ENCODE measurements at places on chromosomes 2 and 18.

DNA sequence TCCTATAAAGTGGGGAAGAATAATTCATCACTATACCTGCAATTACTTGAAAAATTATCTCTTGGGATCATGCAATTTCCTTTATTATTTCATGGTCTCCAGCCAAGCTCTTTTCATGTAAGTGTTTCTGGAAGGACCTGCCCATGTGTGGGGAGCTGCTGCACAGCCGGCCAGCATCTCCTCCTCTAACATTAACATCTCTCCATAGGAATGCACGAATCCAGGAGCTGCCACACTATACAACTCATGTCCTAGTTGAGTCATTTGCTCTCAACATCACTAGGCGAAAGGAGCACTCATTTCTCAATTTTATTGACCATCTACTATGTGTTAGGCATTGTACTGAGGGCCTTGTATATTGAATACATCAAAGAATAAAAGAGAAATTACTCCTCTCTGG, 144.3 kb upstream of the ERBB4 start:
- DNase-seq = no peak

DNA sequence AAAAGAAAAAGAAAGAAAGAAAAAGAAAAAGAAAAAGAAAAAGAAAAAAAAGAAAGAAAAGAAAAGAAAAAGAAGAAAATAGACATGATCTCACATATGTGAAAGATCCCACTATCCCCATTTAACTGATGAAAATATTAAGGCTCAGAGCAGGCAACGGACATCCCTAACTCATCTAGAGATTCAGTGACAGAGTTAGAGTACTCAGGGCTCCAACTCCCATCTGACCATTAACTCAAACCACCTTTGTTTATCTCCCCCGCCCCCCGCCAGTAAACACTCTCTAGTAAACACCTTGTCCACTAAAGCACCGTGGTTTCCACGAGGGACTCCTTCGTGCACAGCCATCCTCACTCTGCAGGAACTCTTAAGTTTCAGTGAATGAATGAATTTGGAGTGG, 142.9 kb downstream of the TGIF1 start:
- DNase-seq = no peak

DNA sequence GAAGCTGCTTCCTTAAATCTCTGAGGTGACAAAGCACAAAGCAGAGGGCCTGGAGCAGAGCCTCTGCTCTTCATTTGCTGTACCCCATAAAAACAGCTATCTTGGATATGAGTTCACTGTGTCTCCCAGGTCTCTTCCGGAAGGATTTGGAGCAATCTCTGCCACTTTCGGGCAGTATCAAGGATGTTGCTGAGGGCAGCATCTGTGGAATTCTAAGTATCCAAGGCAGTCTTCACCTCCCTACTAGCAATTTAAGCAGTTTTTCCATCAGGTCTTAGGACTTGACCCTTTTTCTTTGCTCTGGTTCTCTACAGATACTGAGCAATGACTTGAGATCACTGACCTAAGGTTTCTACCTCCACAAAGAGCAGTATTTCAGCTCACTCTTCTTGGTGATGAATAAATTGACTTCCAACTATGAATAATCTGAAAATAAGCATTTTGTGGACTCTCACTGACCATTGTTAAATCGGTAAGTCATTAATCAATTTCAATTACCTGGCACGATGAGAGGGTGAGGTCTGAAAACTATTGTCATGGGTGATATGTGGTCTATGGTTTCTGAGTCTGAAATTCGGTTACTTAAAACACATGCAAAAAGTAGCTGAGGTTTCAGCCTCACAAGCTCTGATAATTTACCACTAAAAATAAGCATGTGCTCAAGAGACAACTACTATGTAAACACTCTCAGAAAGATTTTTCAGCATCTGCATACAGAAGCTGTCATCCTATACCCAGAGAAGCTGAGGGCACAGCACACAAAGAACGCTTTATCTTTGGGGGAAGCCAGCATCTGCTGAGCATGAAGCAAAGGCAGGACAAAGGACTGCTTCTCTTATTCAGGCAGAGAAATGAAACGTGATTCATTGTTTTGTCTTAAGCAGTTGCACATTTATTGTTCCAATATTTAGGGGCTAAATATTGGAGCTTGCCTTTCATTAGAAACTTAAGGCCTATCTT, 32.1 kb upstream of the SPATS2L start:
- no peak for DNase-seq

DNA sequence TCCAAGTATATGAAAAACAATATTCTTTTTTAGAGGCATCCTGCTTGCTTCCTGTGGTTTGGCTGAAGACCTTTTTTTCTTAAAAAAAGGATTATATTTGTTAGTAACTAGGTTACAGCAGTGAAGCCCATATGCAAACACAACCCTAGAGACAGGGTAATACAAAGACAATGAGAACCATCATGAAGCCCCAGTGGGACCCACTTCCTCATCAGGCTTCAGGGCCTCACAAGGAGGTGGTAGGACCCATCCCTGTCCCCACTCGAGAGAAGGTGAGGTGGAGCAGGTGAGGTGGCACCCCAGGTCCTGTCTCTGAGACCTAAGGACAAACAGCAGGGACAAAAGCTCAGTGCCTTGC, 80.3 kb downstream of the EDAR start:
- DNase-seq = no peak

GRCh38 chr18:9017167-9017904, 85.2 kb upstream of the NDUFV2 start:
- DNase-seq = no peak

- DNase-seq = no peak
These were observed 171.6 kb downstream of the MBD2 start for GRCh38 chr18:54052732-54053429.

GRCh38 chr2:113777371-113777770, 20.9 kb upstream of the SLC35F5 start:
- DNase-seq = no peak
